ENCODE measurements at places on chromosomes 12 and 14.

DNA sequence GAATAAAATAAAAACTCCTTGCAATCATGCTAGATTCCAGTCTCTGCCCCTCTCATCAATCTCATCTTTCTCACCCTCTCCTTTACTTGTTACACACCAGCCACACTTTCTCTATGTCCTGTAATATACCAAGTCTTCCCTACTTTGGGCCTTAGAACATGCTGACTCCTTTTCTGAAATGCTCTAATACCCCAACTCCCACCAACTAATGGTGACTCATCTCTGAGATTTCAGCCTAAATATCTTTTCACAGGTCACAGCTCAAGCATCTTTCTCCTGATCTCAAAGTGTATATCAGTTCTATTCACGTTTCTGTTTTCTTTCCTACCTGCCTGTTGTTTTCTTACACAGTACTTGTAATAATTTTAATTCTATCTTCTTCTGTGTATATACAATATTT is 378.9 kb upstream of the PRICKLE1 start:
- no peak for DNase-seq

DNA sequence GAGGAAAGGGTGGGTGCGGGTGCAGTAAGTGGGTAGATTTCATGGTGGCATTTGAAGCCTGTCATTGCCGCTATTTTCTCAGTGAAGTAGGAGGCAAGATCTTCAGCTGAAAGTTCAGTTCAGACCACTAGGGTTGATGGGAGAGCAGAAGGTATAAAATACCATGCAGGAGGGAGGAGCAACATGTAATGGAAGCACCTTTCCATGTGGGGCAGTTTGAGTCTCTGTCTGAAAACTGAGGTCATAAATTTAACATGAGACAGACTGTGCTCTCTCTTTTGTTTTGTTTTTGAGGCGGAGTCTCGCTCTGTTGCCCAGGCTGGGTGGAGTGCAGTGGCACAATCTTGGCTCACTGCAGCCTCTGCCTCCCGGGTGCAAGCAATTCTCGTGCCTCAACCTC is 22.7 kb downstream of the LRRC74A start:
- DNase-seq, result no peak

- DNase-seq, result no peak
These were observed 453.1 kb downstream of the TMEM121 start for GRCh38 chr14:105979446-105979845.

DNA sequence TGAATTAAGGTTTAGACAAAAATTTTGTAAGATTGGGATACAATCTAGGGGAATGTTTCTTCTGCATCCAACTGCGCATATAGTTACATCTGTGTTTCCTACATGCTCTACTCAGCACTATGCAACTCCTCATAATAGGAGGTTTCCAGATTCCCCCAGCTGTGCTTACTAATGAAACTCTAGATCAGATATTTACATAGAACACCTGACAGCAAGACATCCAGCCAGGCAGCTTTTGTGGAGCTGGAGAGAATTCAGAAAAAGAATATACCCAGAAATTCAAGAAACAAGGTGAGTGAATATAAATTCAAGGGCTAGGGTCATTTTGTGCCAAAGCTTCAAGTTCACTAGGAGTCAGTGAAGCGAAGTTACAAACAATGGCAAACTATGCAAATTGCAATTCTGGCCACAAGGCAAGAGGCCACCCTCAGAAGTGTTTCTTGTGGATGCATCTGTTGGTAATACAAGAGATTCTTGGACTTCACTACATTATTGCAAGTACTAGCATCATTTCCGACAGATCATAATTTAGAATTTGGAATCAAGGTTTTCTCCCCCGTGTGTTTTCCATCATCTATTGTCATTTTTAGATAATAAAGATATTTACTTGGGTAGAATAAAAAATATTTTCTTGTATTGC is 341.2 kb upstream of the NAV3 start:
- no peak for DNase-seq

- no peak for DNase-seq
These were observed 110.8 kb downstream of the SLC35F4 start for GRCh38 chr14:57755018-57755521.

DNA sequence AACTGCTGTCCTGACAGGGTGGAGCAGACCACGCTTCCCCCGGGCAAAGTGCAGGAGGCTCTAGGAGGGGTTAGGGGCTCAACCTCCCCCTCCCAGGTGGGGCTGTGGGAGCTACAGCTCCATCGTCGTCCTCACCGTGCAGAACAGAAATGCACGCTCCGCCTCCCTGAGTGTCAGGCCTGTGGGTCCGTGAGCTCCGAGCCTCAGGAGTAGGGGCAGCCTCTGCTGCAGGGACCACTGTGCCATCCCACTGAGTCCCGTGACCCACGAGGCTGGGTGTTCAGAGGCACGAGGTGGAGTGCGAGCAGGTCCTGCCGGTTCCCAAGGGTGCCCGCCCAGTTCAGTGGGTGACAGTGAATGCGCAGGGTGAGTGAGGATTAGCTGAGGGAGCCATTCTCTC is 48.6 kb downstream of the CACNA1C start:
- DNase-seq, result no peak

GRCh38 chr12:91406920-91407341 is 224.3 kb upstream of the DCN start:
- no peak for DNase-seq

- DNase-seq, result no peak
These were observed 40.4 kb downstream of the P2RX4 start for GRCh38 chr12:121250359-121250758.

DNA sequence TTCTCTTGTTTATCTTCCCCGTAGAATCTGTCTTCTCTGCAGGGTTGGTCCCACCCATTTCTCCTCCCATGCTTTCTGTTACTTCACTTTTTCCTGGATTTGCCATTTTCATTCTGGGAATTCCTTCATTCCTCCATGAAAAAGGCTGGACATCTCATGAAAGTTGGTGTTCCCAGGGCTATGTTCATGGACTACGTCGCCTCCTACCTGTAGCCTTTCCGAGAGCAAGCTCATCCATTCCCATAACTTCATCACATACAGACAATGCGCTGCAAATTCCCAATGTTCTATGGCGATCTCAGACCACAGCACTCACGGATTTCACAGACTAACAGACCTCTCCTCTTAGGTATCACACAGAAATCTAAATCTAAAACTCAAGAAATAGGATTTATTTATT is 217.1 kb downstream of the EXOC5 start:
- no peak for DNase-seq

DNA sequence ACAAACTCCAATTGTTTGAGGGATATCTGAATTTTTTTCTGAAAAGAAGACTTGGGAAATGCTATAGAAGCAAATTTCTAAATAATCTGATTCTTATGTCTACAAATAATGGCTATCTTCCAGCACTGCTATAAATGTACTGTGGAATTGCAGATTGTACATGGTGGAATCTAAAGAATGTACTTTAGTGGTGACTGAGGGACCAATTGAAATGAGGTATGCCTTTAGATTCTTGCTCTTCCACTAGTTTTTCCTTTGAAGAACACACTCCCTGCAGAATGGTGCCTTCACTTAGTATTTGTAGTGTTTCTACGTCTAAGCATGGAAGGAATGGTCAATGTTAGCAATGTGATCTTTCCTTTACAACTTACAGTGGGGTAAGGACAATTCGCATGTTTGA is 11.7 kb upstream of the PRB4 start:
- no peak for DNase-seq

DNA sequence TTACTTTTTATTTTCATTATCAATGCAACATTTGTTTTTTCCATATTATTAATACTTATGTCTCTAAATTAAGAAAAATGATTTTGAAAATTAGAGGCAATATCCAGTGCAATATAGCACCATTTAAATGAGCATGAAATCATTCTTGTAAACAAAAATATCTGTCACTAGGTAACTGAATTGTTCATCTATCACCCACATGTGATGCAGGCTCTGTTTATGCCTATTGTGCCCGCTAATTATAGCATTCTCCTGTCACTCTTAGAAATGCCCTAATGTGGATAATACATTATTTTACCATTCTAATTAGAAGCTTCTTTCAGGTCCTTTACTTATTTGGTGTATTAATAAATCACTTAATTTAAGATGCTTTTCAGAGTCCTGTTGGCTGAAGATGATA is 1332.4 kb downstream of the AACS start:
- no peak for DNase-seq

DNA sequence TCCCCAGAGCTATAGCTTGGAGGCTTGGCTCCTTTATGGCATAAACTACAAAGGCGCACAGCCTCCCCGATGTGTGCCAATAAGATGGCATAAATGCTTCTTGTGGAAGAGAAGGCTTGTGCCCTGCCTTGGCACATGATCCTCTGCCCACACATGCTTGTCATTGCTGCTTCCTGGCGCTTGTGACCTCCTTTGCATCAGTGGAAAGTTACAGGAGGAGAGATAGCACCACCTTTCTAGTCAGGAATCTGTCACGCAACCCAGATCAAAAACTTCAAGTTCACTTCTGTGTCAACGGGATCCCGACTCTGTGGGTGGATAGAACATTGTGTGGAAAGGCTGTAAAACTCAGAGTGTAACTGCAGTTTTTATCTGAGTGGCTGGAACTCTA is 183.8 kb upstream of the HIF1A start:
- no peak for DNase-seq

DNA sequence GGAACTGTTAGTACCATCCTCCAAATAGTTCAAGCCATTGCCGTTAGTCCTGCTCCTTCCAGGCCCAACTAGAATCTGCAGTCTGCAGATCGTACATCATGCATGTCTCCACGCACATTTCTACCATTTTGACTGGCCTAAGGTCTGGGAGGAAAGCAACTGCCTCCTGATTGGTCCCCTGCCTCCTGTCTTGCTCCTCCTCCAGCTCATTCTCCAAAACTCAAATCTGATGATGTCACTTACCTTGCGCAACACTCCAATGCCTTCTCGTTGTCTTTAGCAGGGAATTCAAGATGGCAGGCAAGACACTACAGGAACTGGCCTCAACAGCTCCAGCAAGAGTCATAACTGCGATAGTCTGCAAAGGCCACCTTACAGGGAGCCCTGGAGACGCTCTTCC is 9.7 kb upstream of the HCAR1 start:
- DNase-seq, result no peak

DNA sequence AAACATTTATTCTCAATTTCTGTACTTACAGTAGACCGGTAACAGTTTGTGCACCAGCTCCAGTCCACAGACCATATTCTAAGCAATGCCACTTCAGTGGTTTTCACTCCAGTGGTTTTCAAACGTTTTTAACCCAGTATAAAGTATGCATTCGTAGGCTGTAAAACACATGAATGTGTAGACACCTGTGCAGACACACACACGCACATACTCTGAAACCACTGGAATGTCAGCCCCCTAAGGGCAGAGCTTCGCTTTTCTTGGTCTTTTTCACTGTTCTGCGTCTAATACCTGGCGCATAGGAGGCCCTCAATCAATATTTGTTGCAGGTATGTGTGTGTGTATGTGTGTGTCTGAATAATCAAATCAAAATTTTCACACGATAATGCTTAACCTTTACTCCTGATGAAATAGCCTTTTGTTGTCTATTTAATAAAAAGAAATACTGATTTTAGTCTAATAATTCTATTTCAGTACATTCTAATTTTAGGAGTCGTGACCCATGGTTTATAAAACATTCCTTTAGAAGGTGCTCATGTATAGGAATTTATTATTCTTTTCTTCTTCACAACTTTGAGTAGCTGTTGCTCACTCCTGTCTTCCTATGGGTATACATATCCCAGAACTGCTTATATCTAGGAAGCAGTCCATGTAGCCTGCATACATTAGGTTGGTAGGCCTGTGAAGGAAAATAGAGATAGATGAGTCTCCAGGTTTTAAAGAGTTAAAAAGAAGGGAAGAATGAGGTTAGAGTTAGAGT is 73.6 kb upstream of the REP15 start:
- DNase-seq, result no peak

GRCh38 chr12:95796225-95796981 is 5.8 kb upstream of the NTN4 start:
- no peak for DNase-seq

DNA sequence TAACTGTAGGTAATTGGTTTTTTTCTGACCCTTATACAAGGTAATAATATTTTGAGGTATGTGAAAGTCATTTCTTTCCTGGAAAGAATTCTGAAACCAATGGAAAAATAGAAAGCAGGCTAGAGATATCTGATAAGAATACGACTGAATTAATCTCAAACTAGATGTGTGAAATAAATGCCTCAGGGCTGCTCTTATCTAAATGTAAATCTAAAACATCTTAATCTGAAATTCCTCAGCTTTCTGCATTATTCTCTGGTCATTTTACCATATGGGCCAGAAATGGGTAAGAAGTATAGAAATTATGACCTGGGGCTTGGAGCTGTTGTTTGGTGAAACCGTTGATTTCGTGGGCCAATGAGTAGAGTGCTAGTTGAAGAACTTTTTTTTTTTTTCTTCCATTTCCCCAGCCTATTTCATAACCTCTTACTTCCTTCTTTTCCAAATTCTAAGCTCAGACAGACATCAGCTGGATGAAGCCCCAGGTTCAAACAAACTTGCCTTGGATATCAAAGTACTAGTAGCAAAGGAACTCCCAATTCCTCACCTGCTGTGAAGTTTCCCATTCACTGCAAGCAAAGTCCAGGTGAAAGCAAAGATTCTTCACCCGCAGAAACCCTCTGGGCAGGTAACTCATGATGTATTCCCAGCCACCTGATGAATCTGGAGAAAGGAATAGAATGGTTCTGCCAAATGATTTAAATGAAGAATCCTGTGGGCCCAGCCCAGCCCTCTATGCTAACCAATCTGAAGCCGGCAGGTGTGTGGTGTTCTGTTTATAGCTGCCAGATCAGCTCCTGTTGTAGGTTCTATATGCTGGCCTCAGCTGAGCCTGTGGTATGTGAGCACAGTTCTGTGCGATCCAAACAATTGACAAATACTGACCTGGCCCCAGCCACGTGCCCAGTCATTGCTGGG is 9.7 kb upstream of the FOS start:
- no peak for DNase-seq

DNA sequence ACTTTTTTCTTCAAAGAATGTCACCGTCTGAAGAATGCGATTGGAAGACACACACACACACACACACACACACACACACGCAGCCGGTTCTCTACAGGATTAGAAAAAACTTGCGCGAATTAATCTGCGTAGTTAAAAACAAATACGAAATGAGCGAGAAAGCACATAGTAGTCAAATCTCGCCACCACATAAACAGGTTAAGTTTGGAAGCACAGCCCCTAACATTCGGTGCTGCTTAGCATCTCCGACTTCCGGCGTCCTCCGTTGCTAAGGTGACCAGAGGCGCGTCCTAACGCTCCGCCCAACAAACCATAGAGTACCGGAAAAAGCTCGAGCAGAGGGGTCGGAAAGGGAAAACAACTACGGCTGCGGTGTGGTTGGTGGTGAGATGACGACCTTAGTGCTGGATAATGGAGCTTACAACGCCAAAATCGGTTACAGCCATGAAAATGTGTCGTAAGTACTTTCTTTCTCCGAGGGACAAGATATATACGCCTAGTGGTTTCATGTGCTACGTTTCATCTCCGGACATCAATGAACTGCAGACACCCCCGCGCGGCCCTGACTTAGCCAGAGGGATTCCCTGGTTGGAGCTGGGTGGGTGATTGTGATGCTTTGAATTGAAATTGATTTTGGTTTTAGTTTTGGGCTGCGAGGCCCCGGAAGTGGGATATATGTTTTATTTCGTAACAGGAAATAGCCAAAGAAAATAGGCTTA is at the start of gene ACTR6:
Gene ACTR6 (plus strand): TSS at position 353 of the 719 bp plus-strand sequence. CDS start 37 bp downstream, at position 390.
- DNase-seq, result peak; percentile 93
